ENCODE measurements at places on chromosomes 1 and 21.
A peak's percentile ranks its signal among the peaks of the same experiment; 100 is the strongest.

DNA sequence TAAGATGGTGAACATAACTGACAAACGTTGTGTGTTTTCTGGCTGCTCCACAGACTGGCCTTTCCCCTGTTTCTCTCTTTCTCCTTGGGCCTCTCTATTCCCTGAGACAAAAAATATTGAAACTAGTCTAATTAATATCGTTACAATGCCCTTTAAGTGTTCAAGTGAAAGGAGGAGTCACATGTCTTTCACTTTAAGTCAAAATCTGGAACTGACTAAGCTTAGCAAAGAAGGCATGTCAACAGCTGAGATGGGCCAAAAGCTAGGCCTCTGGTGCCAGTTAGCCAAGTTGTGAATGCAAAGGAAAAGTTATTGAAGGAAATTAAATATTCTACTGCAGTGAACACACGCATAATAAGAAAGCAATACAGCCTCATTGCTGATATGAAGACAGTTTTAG, 32.2 kb upstream of the FCRL3 start:
- DNase-seq: peak; percentile 4

GRCh38 chr1:214154596-214155292, 126.2 kb upstream of the SMYD2 start:
- no peak for DNase-seq

- no peak for DNase-seq
These were observed 115.8 kb downstream of the C1orf94 start for GRCh38 chr1:34292472-34292871.

DNA sequence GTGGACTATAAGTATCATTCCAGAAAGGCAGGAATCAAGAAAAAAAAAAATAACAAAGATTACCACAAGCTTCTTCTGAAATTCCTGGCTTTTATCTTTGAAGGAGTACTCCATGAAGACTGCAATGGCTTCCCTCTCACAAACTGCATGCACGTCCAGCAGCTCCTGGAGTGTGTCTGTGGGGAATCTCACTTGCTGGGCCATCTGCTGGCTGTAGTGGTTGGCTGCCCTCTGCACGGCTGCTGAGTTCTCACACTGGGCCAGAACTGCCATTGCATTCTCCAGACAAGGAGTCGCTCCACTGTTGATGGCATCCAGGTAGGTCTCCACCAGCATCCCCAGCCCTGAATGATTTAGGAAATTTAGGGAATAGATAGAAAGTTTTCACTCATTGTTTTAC, 23.3 kb upstream of the GBP2 start:
- DNase-seq: no peak

GRCh38 chr1:91797164-91797563, 88.8 kb downstream of the TGFBR3 start:
- DNase-seq: no peak

GRCh38 chr1:64357422-64357821, 112.5 kb upstream of the CACHD1 start:
- DNase-seq: no peak

- DNase-seq: no peak
These were observed 5.2 kb downstream of the ADPRS start for GRCh38 chr1:36093929-36094328.

- DNase-seq: no peak
These were observed 49.8 kb downstream of the CSMD2 start for GRCh38 chr1:34115233-34115632.

DNA sequence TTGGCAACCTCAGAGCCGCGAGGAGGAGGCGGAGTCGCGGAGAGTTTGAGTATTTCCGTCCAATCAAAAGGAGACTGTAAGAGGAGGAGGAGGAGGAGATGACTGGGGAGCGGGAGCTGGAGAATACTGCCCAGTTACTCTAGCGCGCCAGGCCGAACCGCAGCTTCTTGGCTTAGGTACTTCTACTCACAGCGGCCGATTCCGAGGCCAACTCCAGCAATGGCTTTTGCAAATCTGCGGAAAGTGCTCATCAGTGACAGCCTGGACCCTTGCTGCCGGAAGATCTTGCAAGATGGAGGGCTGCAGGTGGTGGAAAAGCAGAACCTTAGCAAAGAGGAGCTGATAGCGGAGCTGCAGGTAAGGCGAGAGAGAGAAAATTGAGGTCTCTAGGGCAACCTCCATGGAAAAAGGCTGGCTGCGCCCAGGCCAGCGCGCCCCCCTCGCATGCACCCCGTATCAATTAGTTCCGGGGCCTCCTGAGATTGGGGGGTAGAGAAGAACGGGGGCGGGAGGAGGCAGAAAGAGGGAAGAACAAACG, at the start of gene PHGDH:
TSS of gene PHGDH (plus strand) at position 131 of the 538 bp plus-strand sequence. CDS start at position 220, 89 bp downstream.
- DNase-seq: peak; percentile 71

Data from activated CD4-positive, alpha-beta T cell treated with anti-CD3 and anti-CD28 coated beads, Interleukin-2, Interleukin-4, amounts not matched to agents 100 ng/mL and 50 ng/mL, durations not matched to agents 16 hours and 8 hours (primary cell).